ENCODE measurements at places on chromosomes 3 and 15.
A peak's percentile ranks its signal among the peaks of the same experiment; 100 is the strongest.

DNA sequence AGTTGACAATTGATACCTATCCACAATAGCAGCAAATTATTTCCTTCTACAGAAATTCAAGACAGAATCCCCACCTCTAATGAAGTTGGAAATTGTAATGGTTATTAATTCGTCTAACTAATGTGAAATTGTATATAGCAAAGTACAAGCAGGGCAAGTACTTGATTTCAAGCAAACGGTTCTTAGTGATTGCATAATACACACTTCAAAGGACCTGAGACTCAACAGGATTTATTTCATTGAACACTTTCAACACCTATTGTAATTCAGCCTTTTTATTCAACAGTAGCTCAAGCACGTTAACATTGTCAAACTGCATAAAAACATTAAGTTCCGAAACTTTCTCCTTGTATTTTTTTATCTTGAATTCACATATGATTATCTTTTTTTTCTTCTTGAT is 40.2 kb upstream of the AGTR1 start:
- no peak for DNase-seq

DNA sequence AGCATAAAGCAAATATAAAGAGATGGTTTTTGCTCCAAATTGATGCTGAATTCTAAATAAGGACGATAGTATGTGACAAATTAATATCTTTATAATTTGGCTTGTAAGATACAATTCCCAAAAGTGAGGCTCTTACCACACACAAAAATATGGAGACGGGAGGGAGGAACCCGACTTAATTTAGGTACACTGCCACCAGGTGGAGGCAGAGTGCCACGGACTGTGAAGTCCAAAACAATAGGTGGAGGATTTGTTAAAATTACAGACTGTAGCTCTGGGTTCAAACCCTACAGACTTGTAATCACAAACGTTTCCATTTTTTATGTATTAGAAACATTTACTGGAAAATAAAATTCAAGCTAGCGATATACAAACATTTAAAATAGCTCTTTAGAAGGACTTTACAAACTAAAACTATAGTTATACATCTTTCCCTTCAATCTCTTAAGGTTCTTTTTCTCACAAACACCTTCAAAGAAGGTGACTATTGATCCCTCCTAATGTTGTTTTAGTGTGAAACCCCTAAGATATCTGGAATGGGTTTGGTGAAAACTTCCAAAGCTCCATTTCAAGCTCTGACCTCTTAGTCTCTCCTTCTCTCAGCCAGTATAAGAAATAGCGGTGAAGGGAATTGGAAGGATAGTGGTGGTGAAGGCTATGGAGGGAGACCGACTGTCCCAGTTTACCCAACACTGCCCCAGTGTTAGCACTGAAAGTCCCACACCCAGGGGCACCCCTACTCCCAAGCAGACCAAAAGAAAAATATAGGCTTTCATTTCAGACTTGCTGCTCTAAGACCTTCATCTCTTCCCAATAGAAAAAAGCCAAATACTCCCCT is 89.7 kb downstream of the AQP9 start:
- peak; percentile 74 for DNase-seq

- no peak for DNase-seq
These were observed 489.9 kb downstream of the SOX2 start for GRCh38 chr3:182201456-182202168.

DNA sequence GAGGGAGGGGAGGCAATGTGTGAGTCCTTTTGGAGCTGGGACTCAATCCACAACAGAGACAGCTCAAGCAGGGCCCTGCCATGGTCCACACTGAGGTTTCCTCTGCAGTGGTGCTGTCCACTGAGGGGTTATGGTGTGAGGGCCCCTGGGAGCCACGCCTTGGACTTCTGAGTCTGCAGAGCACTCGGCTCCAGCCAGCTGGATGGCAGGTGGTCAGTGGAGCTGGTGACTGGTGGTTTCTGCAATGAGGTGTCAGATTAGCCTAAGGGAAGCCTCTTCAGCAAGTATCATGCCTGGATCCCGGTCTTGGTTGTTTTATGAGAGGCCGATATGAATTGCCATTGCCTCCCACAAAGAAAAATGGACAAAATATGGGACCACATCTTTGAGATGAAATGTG is 21.7 kb downstream of the LSM3 start:
- DNase-seq: no peak

GRCh38 chr15:29910068-29910467 is 87.8 kb upstream of the TJP1 start:
- no peak for DNase-seq

- DNase-seq: no peak
These were observed 28.8 kb upstream of the TRA2B start for GRCh38 chr3:185966655-185967054.

GRCh38 chr15:34782901-34783300 is 12.4 kb downstream of the ACTC1 start:
- DNase-seq: no peak

- DNase-seq: no peak
These were observed 5.9 kb downstream of the PRSS50 start for GRCh38 chr3:46711760-46712159.

Measured in AG20443 (cell line).